ENCODE measurements at places on chromosomes 13 and 19.

DNA sequence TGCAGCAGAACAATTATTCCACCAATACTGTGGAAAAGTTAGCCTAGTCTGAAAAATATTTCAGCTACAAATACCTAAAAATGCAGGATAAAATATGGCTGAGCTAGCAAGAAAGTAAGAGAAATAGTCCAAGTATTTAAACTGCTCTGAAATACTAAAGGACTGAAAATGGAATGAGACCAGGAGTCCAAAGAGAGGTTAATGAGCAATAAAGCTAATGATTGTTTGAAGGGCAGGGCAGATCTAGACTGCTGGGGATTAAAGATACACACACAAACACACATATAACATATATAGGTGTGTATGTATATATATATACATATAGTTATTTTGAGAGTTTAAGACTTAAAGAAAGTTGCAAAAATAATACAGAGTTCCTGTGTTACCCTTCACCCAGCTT lies 2.6 kb upstream of the CDADC1 start:
- DNase-seq, result no peak

DNA sequence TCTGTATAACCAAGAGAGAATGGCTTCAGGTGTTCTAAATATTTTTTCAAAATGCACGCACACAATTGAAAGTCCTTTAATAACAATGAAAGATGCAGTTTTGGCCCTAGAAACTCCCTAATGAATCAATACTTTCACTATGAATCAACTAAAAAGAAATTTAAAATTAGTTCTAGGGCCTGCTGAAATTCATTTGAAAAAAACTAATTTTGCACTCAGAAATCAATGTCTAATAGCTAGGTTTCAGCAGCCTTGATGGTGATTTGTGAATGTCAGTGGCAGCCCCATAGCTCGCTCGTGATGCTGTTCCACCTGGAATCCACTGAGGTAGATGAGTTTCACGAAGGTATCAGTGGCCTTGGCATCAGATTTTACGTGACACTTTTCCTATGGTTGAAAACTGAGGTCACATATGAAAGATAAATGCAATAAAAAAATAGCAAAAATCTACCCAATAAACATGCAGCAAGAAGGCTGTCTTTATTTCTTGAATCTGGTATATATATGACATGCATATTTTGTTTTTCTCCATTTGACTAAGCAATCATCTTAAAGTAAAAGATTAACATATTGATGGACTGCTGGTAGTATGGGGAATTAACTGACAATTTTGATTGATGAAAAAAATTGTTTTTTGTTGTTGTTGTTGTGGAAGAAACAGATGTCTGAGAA lies 141.0 kb downstream of the AKAP11 start:
- DNase-seq, result no peak

DNA sequence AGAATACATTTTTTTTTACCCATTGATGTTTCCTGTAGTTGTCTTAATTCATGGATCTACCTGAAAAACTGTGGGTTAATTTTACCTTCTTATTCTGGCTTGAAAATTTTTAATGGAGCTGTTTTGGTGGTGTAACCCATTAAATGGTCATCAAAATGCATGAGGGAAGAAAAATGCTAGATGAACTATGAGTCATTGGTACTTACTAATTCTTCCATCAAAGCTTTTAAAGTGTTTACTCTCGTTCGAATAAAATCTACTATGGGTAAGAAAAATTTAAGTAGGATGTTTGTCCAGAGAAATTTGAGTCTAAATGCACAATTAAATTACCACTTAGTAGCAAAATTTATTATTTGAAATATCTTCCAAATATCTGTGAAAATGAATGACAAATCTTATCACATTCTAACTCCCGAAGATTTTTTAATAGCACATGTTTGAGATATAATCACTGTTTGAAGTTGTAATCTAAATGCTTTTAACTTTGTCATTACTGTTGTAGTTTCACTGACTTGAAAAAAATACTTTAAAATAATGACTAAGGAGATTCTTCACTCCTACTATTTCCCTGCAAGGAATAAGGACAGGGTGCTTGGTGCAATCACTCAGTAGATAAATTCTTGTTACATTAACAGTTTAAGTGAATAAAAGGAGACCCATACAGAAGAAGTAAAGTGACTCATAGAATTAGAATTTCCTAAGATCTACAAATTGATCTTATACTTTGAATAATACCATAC lies 437.7 kb downstream of the IRS2 start:
- DNase-seq, result no peak

DNA sequence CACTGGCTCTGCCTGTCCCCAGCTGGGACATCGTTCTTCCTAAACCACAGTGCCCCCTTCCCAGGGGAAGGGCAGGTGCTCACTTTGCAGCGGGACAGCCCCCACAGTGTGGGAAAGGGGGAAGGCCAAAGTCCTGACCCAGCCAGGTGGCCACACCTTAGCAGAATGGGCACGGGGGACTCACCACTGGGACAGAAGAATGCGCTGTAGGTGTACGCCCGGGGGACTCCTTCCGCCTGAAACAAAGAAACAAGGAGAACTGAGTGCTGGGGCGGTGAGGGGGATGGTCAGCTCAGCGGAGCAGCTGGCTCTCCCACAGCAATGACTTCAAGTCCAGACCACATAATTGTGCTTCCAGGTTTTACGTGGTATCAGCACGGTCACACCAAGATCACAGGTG lies 49.4 kb downstream of the F2RL3 start:
- DNase-seq, result no peak

DNA sequence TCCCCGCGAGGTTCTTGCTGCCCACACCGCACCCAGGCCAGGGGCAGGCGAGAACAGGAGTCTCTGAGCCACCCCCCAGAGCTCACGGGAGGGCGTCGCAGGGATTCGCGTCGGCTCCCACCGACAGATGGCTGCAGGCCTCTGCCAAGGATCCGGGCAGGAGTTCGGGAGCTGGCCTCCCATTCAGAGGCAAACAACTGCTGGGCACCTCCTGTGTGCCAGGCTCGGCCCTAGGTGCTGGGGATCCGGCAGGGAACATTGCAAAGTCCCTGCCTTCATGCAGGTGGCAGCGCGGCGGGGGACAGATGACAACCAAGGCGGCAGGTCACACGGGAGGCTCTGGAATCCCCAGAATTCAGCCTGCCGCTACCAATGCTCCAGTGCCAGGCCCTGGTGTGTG lies 25.3 kb downstream of the LRRC4B start:
- peak; percentile 38 for DNase-seq

GRCh38 chr19:32526895-32527294 lies 54.1 kb upstream of the PDCD5 start:
- no peak for DNase-seq

GRCh38 chr19:40704491-40705361 lies 12.0 kb downstream of the COQ8B start:
- DNase-seq, result no peak

GRCh38 chr13:36804588-36804987 lies 14.4 kb upstream of the RFXAP start:
- DNase-seq, result no peak

DNA sequence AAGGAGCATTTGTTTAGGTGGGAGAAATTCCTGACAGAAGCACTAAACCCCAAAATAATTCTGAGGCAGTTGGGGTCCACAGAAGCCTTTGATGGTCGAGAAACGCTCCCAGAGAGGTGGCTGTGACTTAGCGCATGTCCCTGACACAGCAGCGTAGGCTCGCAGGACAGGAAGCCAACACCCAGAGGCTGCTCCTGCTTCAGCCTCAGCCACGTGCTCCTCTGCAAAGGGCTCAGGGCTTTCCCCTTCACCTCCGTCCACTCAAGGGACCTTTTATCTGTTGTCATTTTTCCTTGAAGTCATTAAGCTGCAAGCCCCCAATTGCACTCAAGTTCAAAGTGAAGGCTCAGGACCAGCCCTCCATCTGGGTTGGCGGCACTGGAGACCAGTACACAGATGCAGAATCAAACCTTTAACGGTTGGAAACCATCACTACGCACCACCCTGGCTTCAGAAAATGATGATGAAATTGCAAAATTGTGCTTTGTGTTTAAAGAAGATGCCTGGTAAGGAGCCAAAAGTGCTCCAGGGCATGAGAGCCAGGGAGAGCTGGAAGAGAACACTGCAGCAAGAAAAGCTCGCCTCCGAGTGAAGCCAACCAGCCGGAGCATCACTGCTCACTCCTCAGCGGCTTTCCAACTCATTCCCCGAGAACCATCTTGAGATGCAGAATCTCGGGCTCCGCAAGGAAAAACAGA lies 219.6 kb downstream of the RAP2A start:
- no peak for DNase-seq

- no peak for DNase-seq
These were observed 2.7 kb upstream of the CAPS start for GRCh38 chr19:5911366-5911765.

- no peak for DNase-seq
These were observed 256.9 kb downstream of the SPRY2 start for GRCh38 chr13:80083853-80084676.

- no peak for DNase-seq
These were observed 298.4 kb downstream of the SLITRK6 start for GRCh38 chr13:85500696-85501256.

DNA sequence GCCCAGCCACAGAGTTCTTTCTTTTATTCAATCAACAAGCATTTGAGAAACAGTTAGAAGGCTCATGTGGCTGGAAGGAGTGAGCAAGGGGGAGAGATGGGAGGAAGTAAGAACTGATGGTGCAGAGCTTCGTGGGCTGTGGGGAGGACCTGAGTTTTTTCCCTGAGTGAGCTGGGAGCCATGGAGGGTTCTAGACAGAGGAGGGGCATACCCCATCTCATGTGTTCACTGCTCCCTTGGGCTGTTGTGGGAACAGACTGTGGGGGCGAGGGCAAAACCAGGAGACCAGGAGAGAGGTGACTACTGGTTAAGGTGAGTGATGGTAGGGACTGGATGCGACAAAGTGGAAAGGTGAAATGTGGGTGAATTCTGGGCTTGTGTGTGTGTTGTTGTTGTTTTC lies 2.4 kb upstream of the PKN1 start:
- no peak for DNase-seq

GRCh38 chr13:107992542-107992941 lies 222.8 kb downstream of the LIG4 start:
- DNase-seq, result no peak

DNA sequence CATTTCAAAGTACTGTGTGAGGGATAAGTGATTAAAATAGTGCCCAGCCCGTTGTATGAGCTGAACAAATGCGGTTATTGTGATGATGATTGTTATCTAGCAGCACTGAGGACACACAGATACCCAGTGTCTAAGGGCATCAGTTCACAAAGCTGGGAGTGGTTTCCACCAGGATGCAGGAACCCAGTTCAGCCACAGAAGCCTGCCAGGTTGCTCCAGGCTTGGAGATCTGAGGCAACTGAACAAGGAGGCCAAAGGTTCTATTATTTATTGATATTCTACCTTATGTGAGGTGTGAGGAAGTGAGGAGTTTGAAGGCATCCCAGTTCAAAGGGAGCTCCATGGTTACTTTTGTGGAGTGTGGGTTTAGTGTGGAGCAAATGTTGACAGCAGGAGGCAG lies 13.2 kb downstream of the DIAPH3 start:
- DNase-seq, result no peak

GRCh38 chr13:63307228-63307627 lies 1891.6 kb upstream of the PCDH20 start:
- no peak for DNase-seq

GRCh38 chr19:36417752-36418286 lies 625 bp downstream of the ZFP82 start:
- DNase-seq, result no peak

GRCh38 chr19:7855426-7856108 lies 18.6 kb downstream of the PRR36 start:
- DNase-seq, result no peak

DNA sequence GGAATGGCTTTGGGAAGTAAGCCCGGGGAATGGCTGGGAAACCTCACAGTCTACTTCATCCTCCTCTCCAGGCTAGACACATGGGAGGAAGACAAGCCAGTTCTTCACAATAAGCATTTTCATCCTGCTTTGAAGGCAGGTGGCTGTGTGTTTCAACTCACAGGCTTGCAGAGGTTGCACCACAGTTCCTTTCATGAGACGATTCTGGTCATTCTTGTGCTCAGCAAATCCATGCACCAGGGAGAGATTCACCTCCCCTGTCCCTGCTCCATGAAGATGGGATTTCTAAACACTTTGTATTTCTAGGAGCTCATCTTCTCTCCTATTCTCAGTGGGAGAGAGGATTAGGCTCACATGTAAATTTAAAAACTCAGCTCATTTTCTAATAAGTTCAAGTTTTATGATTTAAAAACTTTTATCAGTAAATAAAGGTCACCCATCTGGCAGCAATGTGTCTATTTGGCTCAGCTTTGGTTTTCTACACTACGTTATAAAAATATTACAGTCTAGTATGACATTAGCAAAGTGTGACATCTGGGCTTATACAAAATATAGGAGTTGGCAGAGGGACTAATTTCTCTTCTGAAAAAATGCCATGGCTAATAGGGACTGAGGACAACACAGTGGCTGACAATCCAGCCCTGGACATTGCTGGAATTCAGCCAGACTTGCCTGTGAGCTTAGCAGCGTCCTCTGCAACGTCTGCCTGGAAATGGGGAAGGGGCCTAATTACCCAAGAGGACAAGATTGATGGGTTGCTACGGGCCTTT lies 283.2 kb upstream of the SLC10A2 start:
- no peak for DNase-seq

GRCh38 chr13:27578121-27579030 lies 42.0 kb downstream of the LNX2 start:
- no peak for DNase-seq

DNA sequence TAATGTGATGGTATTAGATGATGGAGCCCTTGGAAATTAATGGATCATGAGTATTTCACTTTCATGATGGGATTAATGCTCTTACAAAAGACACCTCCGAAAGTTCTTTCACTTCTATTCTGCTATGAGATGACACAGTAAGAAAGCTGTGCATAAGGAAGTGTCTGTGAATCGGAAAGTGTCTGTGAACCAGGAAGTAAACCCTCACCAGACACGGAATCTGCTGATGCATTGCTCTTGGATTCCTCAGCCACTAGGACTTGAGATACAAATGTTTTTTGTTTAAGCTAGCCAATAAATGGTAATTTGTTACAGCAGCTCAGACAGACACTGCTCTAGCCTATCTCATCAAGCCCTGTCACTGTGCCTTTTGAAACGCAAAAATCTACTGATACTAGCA lies 440.4 kb upstream of the PRR20A start:
- no peak for DNase-seq

DNA sequence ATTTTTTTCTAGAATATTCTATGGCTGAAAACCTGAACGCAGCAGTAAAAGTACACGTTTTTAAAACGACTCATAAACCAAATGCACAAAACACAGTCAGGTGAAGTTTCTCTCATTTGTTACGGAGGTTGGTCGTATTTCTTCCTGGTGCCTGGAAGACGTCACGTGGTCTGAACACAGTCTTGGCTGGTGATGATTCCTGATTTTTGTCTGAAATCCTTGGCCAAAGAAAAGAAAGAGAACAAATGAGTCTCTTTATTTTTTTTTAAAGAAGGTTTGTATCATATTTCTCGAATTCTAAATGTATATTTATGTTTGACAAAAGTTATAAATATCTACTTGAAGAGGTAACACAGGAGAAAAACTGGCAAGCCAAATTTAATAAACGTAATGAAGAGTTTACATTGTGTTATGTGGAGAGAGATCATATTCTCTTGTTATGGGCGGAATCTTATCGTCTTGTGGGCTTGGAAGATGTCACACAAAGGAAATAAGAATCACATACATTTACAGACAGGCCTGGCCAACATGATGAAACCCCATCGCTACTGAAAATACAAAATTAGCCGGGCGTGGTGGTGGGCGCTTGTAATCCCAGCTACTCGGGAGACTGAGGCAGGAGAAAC lies 10.0 kb upstream of the PNMA8A start:
- no peak for DNase-seq

GRCh38 chr13:21710163-21710562 lies 39.3 kb downstream of the FGF9 start:
- no peak for DNase-seq
